ENCODE measurements at places on chromosomes 3 and 15.
A peak's percentile ranks its signal among the peaks of the same experiment; 100 is the strongest.

DNA sequence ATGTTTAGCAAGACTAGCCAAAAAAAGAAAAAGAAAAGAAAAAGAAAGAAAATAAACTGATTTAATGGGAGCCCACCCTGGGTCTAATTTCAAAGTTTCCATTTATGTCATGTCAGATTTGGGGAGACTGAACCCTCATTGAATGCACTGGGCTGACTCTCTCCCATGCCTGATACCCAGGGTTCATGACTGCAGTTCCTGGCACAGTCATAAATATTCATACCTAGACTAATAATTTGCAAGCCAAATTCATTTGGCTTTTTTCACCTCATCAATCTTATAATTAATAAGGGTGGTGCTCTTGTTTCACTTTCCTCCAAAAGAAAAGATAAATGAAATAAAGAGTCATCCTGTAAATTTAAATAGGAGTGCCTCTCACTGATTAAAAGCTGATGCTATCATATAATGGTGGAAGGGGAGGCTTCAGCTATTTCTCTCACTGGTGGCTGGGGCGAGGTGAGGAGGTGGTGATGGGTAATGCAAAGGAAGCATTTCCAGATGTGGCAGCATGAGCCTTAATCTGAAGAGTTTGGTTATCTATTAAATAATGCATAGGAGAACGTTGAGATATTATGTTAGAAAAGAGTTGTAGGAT lies 224.5 kb downstream of the MEIS2 start:
- H3K36me3 ChIP-seq = no peaks in the 10 kb centered on the region
- no peak overlapping the region for H3K4me3 ChIP-seq

DNA sequence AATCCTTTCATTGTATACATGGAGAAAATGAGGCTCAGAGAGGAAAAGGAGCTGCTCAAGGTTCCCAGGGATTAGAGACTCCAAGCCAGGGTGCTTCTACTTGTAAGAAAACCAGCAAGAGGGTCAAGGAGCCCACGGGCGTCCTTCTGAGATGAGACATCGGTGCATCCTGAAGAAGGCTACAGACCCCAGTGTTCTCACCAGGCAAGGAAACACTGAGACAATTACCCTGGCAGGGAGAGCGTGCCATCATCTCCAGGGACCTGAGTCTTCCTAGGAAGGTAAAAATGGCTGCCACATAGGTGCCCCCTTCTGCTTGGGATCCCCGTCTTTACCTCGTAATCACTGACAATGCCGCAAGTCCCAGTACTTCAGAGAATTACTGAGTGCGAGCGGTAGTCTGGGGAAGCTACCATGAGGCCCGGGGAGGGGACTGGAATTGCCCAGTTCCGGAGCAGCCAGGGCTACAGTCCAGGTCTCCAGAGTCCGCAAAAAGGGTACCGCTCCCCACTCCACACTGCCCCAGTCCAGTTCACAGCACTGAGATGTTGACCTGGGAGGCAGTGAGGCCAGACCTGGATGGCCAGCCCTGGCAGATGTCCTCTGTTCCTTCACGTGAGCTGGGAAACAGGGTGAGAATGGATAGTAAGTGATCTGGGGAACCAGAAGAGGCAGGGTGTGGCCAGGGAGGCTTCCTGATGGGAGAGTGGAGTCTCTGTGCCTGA lies 164.7 kb upstream of the SMAD3 start:
- no peak overlapping the region for H3K27ac ChIP-seq
- no peak for DNase-seq
- no peak overlapping the region for H3K4me3 ChIP-seq
- no peaks in the 10 kb centered on the region for H3K36me3 ChIP-seq

- H3K27ac ChIP-seq = no peak overlapping the region
- no peak for DNase-seq
- H3K27me3 ChIP-seq = no peaks in the 10 kb centered on the region
- H3K36me3 ChIP-seq = peaks cover 81% of the 10 kb centered on the region
- H3K4me1 ChIP-seq = peaks cover 56% of the 10 kb centered on the region
Measured at GRCh38 chr3:160440687-160441086, 8.9 kb downstream of the TRIM59 start.

- H3K27ac ChIP-seq = no peak overlapping the region
- H3K27me3 ChIP-seq = no peaks in the 10 kb centered on the region
- DNase-seq = no peak
- no peak overlapping the region for H3K4me3 ChIP-seq
- H3K36me3 ChIP-seq = peaks cover 60% of the 10 kb centered on the region
Measured at GRCh38 chr3:94070341-94070911, 7.6 kb downstream of the NSUN3 start.

GRCh38 chr3:151322511-151322910 lies 5.9 kb upstream of the GPR87 start:
- H3K27me3 ChIP-seq = no peaks in the 10 kb centered on the region
- H3K36me3 ChIP-seq = no peaks in the 10 kb centered on the region
- H3K27ac ChIP-seq = no peak overlapping the region
- no peak overlapping the region for H3K4me3 ChIP-seq
- H3K4me1 ChIP-seq = peaks cover 27% of the 10 kb centered on the region

- H3K4me1 ChIP-seq = no peaks in the 10 kb centered on the region
- DNase-seq = no peak
- no peak overlapping the region for H3K27ac ChIP-seq
- H3K27me3 ChIP-seq = no peaks in the 10 kb centered on the region
Measured at GRCh38 chr3:76965122-76965725, 74.7 kb upstream of the ROBO2 start.

DNA sequence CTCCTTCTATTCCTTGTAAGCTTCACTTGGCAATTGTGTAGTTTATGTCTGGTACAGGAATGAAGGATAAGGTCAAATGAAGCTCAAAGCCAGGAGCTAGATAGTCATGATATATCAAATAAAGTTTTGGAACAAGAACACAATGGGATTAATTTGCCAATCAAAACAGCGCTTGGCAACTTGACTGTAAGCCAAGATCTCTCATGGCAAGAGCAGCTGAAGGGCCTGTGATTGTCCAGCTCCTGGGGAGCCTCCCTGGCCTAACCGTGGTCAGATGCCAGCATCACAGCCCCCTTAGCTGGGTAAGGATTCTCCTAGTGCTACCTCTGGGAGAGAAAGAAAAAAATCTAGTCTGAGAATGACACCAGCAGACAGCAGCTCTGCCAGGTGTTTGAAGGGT lies 97.2 kb downstream of the LIPC start:
- H3K4me3 ChIP-seq = no peak overlapping the region
- DNase-seq = no peak
- no peak overlapping the region for H3K27ac ChIP-seq
- H3K36me3 ChIP-seq = no peaks in the 10 kb centered on the region
- H3K27me3 ChIP-seq = no peaks in the 10 kb centered on the region

DNA sequence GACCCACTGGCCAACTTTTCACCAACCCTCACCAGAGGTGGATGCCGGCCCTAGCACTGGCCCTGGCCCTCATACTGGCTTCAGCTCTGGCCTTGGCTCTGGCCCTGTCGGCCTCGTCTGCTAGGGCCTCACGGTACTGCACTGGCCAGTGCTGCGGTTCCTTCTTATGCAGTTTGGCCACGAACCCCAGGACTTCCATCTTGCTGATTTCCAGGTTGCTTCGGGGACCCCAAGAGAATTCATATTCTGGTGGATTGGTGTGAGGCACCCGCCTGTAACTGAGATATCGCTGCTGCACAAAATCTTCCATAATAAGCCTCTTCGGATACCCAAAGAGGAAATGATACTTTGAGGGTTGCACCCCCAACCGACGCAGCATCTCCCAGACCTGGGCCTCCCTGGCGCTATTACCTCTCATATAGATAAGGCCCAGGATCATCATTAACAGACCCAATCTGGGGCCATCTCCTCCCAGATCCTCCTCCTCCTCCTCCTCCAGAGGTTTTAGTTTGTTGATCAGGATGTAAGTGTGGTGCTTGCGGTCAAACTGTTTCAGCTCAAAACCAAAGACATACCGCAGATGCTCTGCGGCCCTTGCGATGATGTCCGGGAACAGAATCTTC lies 883 bp downstream of the MAGEF1 start:
- peaks cover 16% of the 10 kb centered on the region for H3K27me3 ChIP-seq
- peaks cover 31% of the 10 kb centered on the region for H3K36me3 ChIP-seq
- H3K4me1 ChIP-seq = peaks cover 23% of the 10 kb centered on the region
- peak overlapping the region; percentile 94 for H3K4me3 ChIP-seq
- DNase-seq = peak; percentile 40

- peaks cover 10% of the 10 kb centered on the region for H3K4me1 ChIP-seq
- peaks cover 15% of the 10 kb centered on the region for H3K27me3 ChIP-seq
- H3K27ac ChIP-seq = no peak overlapping the region
Measured at GRCh38 chr3:138062626-138063025, 52.7 kb downstream of the CLDN18 start.

GRCh38 chr3:66393333-66394005 lies 107.4 kb downstream of the LRIG1 start:
- peak overlapping the region; percentile 70 for H3K4me3 ChIP-seq
- H3K27me3 ChIP-seq = no peaks in the 10 kb centered on the region
- peak overlapping the region; percentile 87 for H3K27ac ChIP-seq

- peak; percentile 98 for DNase-seq
- H3K4me1 ChIP-seq = peaks cover 18% of the 10 kb centered on the region
- H3K36me3 ChIP-seq = peaks cover 41% of the 10 kb centered on the region
- peak within 1 kb of the TSS; percentile 97 for H3K27ac ChIP-seq
Measured at GRCh38 chr3:15601399-15602145, at the start of the genes BTD and HACL1. TSS of gene BTD (plus strand) at chr3:15601745. CDS start at chr3:15635440, 33,695 bp downstream. TSS of gene HACL1 (minus strand) at chr3:15601569. CDS start at chr3:15601463, 106 bp downstream.

DNA sequence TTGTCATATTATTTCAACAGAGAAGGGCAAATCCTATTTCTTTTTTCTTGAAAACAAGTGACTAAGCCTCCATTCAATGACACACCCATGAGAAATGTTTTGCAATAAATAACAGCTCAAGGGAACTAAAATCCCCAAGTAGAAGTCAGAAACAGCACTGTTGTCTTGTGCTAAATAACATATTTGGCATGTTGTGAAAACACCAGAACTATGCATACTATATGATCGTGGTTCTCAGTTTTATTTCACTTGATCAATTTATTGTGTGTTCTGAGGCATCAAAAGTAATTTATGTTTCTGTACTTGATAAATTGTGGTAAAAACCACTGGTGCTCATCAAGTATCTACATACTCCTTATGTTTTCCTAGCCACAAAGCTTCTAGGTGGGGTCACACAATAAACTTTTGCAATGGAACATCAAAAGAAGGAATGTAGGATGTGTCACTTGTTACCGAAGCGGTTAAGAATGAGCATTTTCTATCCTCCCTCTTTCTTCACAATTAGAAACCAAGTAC lies 691.7 kb upstream of the CBLB start:
- no peaks in the 10 kb centered on the region for H3K27me3 ChIP-seq
- no peak for DNase-seq
- H3K4me3 ChIP-seq = no peak overlapping the region
- peaks cover 2% of the 10 kb centered on the region for H3K36me3 ChIP-seq
- H3K4me1 ChIP-seq = peaks cover 4% of the 10 kb centered on the region

DNA sequence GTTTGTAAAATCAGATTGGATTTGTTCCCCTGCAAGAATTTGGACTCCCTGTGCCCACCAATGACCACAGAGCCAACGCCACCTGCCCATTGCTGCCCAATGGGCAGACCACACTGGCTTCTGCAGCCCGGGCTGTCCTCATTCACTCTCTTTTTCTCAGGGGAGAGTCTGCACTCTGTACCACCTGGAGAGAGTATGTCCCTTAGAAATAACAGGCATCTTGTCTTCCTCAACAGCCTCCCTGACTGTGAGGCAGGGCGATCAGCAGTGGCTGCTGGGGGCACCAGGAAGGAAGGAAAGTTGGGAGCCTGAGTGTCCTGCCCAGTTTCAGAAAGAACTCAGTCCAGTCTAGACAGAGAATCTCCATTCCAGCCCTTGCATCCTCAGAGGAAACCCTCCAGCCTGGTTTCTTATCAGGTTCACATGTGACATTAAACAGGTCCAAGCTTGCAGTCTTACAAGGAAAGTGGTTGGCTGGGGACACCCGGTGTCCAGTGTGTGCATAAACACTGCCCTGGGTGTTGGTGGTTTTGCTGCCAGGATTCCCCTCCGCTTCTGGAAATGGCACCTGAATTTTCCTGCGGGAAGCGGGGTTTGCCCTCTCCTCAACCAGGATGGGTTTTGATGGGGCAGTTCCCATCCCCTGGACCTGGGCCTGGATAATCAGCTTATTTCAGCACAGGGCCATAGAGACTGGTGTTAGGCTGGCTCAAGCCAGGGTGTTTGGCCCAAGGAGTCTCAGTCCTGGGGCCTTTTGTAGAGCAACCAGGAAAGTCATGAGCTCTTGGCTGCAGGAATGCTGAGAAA lies 37.2 kb downstream of the SSUH2 start:
- H3K27me3 ChIP-seq = no peaks in the 10 kb centered on the region
- H3K4me1 ChIP-seq = no peaks in the 10 kb centered on the region

DNA sequence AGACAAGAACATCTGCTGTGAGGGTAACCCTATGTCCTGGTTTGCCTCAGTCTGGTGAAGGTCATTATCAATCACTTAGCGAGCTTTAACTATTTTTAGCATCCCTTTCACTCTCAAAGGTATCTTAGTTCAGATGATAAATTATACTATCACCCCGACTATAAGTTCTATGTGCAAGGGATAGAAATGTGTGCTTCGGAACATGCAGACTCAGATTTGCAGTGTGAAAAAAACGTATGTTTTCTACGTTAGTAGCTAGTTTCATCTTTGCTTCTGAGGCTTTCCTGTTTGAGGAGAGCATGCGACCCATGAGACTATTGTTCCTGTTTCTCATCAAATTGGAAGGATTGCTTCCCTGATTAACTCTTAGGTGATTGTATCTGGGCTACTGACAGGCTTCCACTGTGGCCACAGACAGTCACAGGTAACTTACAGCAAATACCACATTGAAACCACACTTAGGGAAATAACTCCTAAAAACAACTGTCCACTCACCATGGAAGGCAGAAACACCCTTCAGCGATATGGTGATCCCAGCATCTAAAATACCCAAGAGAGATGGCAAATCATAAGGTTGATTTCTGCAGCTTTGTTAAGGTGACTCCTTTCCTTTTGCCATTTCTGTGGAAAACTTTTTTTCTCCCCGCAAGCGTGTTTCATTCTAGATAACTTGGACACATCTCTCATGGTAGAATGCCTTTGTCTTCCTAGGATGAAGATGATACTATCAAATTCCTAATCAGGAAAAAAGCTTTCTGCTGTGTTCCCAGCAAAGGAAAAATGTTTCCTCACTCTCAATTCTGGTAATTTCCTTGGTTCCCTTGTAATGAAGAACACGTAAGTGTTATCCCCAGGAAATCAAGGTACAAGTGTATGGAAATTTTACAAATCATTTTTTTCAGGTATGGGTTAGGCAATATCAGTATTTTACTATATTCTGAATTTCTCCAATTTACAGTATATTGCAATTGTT lies 5.2 kb downstream of the GCSAM start:
- H3K4me3 ChIP-seq = peak overlapping the region; percentile 72
- peaks cover 61% of the 10 kb centered on the region for H3K4me1 ChIP-seq

- H3K27ac ChIP-seq = no peak overlapping the region
- H3K27me3 ChIP-seq = peaks cover 26% of the 10 kb centered on the region
- no peaks in the 10 kb centered on the region for H3K4me1 ChIP-seq
- no peak for DNase-seq
Measured at GRCh38 chr3:138928727-138929372, 18.1 kb downstream of the FOXL2 start.

DNA sequence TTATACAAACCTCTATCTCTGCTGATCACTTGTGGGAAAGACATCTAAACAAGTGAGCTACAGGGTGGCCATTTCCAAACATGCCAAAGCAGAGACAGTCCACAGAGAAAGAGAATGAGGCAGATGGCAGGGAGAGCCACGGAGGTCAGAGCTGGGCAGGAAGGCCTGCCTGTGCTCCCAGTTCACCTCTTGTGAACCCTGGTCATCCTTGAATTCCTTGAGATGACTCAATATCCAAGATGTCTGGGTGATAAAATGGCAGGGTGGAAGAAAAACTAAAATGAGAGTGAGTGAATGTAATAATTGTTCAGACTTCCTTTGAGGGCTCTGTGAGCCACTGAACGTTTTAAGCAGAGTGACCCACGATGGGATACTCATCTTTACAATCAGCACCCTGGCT lies 104.8 kb downstream of the PLCH1 start:
- H3K4me1 ChIP-seq = no peaks in the 10 kb centered on the region
- H3K27ac ChIP-seq = no peak overlapping the region
- H3K4me3 ChIP-seq = no peak overlapping the region
- H3K27me3 ChIP-seq = no peaks in the 10 kb centered on the region
- DNase-seq = no peak

Data from T-helper 2 cell treated with Interferon-gamma antibody and Interleukin-4, amounts not matched to agents 5 μg/mL and 100 μg/mL, for 36 hours (primary cell).